Psoas muscle (tissue), 8 donors: ENCODE measurements at places on chromosomes 5 and 9. TPM values are rescaled to one million over a fixed set of nuclear protein-coding genes. Genes with fewer than 3 reads are reported as not detected.

DNA sequence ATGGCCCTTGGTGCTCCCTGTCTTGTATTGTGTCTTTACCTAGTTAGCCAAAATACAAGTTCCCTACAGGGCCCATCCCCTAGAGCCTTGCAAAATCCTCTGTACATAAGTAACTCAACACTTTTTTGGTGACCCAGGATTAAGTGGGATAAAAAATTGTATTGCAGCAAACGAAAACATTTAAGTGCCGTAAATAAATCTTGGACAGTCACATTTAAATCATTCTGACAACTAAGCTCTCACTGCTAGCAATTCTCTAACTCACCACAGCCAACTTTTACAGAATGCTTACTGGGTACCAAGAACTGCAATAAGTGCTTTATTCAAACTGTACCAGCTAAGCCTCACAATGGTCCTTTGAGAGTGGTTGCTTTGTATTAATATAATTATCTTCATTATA is 56.6 kb downstream of the GNAQ start:
- DNase-seq, result no peak

- DNase-seq, result peak; percentile 74
These were observed 545 bp downstream of the CDKN2B-AS1 start for GRCh38 chr9:21995006-21995665.

- DNase-seq, result no peak
These were observed 292.8 kb downstream of the ARHGEF28 start for GRCh38 chr5:73918791-73919221.

DNA sequence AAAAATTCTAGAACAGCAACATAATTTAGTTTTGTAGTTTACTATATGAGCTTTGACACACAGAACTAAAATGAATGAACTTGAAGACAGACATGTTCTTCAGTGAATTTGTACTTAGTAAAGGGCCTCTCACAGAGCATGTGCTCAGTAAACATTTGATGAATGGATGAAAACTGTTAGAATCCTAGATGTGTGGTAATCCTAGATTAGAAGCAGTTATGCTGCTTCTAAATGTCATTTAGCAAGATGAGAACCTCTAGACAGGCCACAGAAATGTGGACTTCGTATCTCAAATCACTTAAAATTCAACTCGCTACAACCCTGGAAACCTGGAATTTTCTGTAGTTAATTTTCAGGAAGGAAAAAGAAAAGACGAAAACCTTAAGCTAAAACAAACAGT is 8.5 kb downstream of the GOLPH3 start:
- DNase-seq, result no peak

- no peak for DNase-seq
These were observed 52.2 kb downstream of the HSD17B3 start for GRCh38 chr9:96249746-96250145.

- DNase-seq, result no peak
These were observed 107.2 kb upstream of the SLIT3 start for GRCh38 chr5:169408171-169408570.

GRCh38 chr5:10747678-10748622 is 13.1 kb downstream of the DAP start:
- DNase-seq, result no peak

DNA sequence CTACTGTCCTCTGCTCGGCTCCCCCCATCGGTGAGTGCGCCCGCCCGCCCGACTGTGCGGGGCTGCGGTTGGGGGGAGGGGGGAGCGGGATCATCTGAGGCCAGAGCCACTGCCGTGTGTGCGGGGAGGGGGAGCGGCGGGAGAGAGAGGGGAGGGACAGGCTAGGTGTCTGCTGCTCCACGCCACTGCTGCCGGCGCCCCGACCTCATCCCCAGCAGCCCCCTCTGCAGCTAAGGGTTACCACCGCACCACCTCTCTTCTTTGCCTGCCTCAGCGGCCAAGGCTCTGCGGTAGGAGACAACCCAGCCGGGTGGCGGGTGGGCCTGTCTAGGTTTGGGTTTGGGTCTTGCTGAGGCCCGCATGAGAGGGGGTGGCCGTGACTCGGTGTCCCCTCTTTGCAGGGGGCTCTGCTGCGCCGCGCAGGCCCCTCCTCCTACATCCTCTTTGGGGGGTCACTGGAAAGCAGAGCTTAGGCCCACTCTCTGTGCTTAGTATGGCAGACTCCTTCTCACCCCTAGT is 670 bp upstream of the PURA start:
- peak; percentile 62 for DNase-seq

- DNase-seq, result no peak
These were observed 179.6 kb upstream of the MPDZ start for GRCh38 chr9:13459071-13459470.

GRCh38 chr9:131807144-131807983 is 67.5 kb upstream of the RAPGEF1 start:
- no peak for DNase-seq

DNA sequence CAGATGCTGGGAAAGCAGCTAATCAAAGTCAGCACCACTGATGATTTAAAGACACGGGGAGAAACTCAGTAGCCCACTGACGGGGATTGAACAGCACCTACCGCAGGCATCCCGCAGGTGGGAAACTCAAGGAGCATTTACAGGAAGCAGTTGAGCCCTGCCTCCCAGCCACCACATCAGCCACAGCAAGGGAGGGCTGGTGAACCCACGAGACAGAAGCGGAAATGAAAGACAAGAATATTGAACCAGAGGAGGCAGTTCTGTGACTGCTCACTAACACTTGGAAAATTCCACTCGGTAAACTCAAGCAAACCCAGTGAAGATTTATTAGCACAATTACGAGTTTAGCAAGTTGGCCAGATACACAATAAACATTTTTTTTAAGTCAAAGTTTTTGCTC is 10.6 kb upstream of the FAM163B start:
- no peak for DNase-seq

DNA sequence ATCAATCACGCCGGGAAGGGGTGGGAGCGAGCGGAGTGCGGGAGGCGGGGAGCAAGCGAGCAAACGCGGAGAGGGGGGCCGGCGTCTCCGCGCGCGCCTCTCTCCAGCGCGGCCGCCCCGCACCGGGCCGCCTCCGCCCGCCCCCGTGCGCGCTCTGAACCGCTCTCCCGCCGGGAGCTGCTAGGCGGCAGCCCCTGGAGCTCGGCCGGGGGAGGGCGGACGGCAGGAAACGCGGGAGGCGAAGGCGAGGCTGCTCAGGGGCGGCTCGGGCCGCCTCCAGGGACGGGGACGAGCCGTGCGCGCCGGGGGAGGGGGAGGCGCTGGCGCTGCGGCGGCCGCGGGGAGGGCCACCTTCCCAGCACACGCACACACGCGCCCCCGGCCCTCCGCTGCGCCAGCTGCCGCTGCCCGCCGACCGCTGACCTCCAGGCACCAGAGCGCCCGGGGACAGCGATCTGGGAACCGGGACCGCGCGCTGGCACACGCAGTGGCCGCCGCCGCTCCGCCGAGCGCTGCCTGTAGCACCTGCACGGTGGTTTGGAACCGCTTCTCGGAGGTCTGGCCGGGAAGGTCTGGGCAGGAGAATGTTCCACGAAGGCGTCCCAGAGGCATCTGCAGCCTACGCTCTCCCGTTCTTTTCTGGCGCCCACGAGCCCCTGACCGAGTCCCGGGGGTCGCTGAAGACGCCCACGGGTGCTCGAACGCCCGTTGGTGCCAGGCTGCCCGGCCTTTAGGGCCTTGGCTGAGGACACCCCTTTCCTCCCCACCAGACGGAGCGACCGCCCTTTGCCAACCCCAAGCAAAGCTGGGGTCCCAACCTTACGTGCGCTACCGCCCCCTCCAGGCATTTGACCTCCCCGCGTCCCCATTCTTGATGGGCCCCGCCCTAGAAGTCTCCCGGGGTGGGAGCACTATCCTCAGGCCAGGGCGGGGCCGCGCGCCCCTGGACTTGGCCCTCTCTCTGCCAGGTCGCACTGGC is at the start of gene GABBR2:
Gene GABBR2, minus strand, starts transcription at position 3 of the 979 bp plus-strand sequence. CDS start 198 bp downstream, outside the sequence.
- no peak for DNase-seq

GRCh38 chr5:151199581-151200185 is 24.2 kb downstream of the CCDC69 start:
- no peak for DNase-seq

GRCh38 chr5:170418736-170419135 is 29.6 kb upstream of the KCNMB1 start:
- DNase-seq, result no peak

GRCh38 chr5:62268234-62268633 is 37.8 kb upstream of the KIF2A start:
- DNase-seq, result no peak

GRCh38 chr9:120202856-120203654 is 376.9 kb downstream of the CDK5RAP2 start:
- DNase-seq, result no peak

DNA sequence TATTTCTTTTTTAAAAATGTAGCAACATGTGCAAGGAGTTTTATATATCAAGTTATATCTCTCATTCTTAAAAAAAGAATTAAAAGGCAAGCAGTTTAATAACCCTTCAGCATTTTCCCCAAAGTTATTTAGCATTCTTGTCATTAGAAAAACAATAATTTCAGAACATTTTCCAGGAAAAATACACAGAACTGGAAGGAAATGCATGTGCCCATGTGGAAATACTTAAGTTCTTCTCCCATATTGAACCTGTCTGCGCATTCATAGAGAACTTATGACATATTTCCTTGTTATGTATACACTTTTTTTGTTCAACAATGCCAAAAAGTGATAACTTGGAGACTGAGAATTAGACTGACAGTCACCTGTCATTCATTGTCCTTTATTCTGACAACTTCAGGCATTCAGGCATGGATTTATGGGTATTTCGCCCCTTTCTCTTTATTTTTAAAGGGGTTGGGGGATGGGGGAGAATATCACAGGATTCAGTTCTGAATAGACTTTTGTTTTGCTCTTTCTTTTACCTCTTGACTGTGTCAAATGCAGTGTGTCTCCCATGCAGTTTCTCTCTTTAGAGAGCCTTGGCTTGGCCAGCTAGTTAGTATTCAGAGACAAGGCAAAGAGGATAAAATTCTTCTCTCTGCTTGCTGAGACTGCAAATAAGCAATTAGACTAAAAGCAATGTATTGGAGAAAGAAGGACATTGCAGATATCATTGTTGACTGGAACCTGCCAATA is 701.0 kb downstream of the NR2F1-AS1 start:
- no peak for DNase-seq

GRCh38 chr9:125835655-125836054 is 88.5 kb downstream of the PBX3 start:
- no peak for DNase-seq

DNA sequence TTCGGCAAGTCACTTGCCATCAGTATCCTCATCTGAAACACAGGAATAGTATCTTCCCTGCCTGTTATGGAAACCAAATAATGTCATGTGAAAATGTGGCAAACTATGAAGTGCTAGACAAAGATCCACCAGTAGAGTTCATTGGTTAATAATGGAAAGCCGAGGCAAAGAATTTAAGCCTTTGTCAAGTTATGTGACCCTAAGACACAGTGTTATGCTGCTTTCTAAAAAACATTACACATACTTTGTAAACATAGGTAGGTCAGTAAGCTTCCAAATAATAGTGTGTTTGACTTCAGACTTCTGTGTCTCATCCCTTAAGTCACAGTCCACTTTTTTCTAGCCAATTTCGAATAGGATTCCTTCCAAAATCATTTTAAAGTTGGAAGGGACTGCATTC is 6.0 kb downstream of the PTAR1 start:
- no peak for DNase-seq

DNA sequence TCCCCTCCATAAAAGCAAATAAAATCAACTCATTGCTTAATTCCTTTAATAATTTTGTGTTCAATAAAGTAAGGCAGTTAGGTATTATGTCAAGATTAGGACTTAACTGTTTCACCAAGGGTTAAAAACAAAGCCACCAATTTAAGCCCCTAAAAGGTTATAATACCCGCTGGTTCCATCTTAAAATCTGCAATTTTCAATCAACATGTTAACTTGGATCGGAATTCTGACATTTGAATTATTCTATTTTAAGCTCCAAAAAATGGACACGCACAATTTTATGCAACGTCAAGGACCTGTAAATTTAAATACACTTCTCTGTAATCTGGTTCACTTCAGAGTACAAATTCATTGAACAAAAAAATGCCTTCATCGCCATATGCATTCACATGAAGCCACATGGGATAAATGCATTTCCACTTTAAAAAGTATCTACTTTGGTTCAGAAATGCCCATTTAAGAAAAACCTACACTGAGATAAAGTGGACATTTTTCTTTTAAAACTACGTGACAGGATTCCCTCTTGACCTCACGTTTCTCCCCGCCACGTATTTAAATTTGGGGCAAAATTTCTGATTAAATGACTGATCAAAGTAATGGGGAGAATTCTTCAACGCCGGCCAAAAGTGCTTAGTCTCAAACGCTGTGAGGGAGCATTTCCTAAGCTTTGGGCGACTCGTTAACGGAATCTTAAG is 721 bp downstream of the GIN1 start:
- no peak for DNase-seq

DNA sequence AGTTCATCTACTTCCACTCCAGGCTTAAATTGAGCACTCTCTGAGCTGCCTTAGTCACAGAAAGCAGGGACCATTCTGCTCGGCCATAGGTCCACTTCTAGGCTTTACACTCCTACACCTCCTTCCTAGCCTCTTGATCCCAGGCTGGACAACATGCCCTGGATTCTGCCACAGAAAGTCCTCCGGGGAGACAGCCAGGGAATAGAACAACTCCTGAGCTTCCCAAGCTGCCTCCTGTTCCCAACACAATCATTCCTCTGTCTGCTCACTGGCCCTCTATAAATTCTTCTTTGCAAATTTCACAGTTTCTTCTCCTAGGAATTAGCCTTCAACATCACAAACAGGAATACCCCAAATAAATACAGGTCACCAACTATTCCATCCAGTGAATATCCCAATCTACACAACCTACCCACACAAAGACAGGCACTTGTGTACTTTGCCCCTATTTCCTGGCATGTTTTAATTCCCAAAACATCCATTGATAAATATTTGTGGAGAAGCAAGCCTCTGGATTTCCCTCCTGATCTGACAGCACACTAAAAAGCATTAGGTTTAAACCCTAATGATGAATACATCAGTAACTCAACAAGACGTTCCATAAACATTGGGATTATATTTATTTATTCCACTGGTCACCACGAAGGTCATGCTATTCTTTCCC is 125.5 kb downstream of the ENC1 start:
- no peak for DNase-seq

DNA sequence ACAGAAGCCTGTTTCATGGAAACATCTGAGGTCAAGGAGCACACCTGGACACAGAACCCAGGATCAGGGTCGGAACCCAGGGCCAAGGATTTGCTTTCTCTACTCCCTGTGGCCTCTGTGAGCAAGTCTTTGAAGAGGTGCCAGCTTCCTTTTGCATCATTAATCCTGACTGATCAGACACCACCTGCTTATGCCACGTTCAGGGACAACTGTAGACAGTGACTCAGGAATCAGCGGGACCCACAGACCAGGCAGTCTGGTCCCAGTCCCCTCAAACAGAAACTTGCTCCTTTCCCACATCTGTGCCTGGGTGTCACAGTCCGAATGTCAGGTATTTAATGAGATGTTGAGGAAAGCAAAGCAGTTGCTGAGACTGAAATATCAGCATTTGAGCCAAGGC is 154.8 kb downstream of the SGCD start:
- DNase-seq, result peak; percentile 22

Gene FGD3
- 1.3 TPM for total RNA-seq

Gene HTR4
- total RNA-seq, result 0.10 TPM

Gene LCN9
- total RNA-seq, result not detected

Gene ARHGEF37
- total RNA-seq, result 16.6 TPM

Gene INSL4
- not detected for total RNA-seq

Gene ZNF354B
- total RNA-seq, result 5.5 TPM

Gene PCDHGA11
- 0.94 TPM for total RNA-seq

Gene CNTRL
- 2.4 TPM for total RNA-seq
